ENCODE measurements at places on chromosomes 11 and 22.

DNA sequence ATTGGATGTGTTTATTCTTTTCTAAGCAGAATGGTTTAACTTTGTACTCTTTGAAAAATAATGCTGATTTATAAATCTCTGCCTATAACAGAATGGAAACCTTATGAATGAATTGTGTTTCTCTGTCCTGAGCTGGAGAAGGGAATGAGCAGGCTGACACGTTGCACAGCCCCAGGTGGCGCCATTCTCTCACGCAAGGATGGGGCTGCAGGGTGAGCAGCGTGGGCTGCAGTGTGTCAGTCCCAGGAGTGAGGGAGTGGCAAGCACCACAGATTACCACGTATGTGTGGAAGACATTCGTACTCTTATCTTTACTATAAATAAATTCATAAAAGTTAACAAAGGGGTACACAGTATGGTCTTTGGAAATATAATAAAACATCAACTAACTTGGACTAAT, 33.4 kb downstream of the FDX1 start:
- peak; percentile 89 for DNase-seq

DNA sequence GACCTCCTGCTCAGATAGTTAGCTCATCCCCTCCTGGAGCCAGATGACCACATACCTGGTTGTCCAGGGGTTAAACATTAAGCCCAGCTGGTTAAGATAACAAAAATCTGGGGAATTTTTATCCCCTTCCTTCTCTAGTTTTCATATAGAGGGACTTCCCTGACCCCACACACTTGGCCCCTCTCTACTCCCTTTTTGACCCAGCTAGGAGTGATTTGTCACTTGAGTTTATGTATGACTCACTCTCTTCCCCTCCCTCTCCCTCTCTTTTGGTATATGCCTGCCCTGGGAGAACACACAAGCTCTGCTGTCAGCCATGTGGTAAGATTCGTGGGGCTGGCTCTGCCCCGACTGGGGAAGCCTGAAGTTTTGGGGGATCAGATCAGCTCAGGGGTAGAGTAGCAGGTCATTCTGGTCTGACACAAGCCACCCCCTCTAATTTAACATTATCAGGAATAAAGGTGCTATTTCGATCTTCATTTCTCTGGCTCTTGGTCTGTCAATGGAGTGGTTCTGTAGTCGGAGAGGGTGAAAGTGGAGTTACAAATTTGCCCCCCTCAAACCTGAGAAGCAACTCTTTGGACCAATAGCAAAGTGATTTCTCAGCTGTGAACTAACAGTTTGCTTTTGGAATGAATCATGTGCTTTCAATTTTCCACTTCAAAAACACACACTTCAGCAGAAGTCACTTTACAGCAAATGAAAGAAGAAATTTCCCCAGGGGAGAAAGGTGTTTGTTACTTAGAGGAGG, 415.3 kb upstream of the CADM1 start:
- no peak for DNase-seq

DNA sequence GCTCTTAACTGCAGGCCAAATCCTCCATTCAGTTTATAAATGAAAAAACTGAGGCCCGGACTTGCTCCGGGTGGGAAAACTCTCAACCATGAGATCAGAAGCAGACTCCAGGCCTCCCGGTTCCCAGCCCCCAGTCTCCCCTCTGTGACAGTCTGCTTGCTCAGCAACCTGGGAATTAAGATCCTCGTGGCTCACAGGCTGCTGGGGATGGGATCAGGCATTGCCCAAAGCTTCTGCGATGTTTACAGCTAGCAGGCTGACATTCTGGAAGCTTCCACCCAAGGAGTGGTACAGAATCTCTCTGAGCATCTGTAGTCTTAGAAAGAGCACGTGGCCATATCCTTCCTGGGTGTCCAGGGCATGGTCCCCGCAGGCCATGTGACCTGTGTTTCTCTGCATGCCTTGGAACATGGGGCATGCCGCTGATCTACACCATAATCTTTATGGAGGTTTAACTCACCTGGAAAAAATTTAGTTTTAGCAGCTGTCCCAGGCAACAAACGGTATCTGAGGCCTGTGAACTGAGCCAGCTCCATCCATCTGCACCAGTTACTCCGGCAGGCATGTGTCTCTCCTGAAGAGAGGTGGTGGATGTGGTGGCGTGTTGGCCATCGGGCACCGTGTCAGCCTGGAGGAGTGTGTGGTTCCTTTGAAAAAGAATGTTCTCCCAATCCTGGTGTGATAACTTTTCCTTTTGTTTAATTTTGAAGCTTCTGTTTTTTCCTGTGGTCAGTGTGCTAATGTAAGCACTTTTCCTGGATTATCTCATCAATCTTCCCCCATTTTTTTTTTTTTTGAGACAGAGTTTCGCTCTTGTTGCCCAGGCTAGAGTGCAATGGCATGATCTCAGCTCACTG, 7.9 kb downstream of the FBLN1 start:
- no peak for DNase-seq

- DNase-seq, result no peak
Observed at GRCh38 chr11:38315151-38315550, 1717.1 kb upstream of the RAG2 start.

DNA sequence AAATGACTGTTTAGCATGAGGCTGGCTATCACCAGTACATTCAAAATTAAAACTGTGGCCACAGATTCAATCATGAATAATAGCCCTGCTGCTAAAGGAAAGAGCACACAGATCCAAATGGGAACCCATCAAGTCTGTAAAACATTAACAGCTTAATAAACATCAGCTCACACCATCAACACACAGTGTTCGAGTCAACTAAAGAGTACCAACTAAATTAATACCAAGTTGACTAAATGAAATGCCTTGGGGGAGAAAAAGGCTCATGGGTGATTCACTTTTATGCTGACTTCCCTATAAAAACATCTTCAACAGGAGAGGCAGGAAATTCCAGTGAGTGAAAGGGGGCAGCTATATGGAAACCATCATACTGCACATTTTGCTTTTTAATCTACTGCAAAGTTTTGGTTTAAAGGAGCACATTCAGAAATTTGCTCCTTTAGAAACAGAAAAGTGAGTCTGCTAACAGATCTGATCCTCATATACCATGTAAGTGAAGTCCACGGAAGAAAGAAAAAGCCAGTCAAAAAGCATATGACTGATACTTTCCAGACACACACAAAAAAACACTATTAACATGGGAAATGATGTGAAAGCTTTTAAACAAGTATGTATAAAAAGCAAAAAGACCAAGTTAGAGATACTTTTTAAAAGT, 16.3 kb downstream of the LGR4 start:
- DNase-seq, result no peak

GRCh38 chr11:22244986-22245592, 52.2 kb downstream of the ANO5 start:
- peak; percentile 6 for DNase-seq

All from head of caudate nucleus (tissue), 42 donors.